Activated T-helper 2 cell treated with anti-CD3 and anti-CD28 coated beads, Interferon-gamma antibody, Interleukin-2, Interleukin-4, amounts not matched to agents 10 μg/mL and 5 μg/mL and 100 μg/mL, durations not matched to agents 14 hours and 24 hours and 36 hours (primary cell): ENCODE measurements at places on chromosomes 16 and 17. TPM values are rescaled to one million over a fixed set of nuclear protein-coding genes. Genes with fewer than 3 reads are reported as not detected.

DNA sequence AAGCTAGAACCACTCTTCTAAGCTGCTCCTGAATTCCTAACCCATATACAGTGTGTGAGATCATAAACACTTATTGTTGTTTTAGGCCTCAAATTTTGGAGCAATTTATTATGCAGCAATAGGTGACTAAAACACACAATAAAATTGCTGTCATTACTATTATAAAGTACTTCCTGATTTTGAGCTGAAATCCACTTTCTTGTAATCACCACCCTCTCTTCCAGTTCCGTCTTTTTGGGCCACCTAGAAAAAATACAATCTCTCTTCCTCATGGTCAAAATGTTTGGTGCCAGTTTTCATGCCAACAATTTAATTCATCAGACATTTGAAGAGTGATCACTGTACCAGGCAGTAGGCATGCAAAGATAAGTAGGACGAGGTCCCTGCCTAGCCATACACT lies 43.3 kb upstream of the NF1 start:
- no peak for DNase-seq

GRCh38 chr16:50570354-50570753 lies 22.2 kb downstream of the NKD1 start:
- DNase-seq = no peak

The CFAP119 gene
- 2.3 and 2.8 TPM in 2 replicates for total RNA-seq

GRCh38 chr16:70160388-70160787 lies 13.2 kb upstream of the CLEC18C start:
- DNase-seq = no peak

The CKLF gene
- 102 and 110 TPM in 2 replicates for total RNA-seq

DNA sequence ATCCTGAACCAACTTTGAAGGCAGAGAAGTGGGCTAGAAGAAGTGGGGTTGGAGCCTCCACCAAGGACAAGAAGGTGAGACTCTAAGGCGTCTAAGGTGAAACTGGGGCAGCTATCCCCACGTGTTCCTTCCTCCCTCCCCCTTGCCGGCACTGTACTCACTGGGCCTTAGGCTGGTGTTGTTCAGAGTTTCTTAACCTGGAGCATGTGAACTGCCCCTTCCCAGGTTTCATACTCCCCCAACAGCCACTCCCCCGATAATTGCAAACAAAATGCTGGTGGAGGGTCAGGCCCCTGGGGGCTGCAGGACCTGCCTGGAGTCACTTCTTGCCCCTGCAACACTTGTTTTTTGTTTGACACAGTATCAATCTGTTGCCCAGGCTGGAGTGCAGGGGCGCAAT lies 7.3 kb upstream of the SOCS3 start:
- DNase-seq = no peak

GRCh38 chr17:40247926-40248495 lies 28.9 kb downstream of the WIPF2 start:
- no peak for DNase-seq
